Tracheal epithelial cell (primary cell): ENCODE measurements at places on chromosomes 5 and 9. TPM values are rescaled to one million over a fixed set of nuclear protein-coding genes. Genes with fewer than 3 reads are reported as not detected.

ADAMTSL2 gene
- under 0.01 TPM in 1 of 2 replicates, not detected in the other for total RNA-seq

FER gene
- 23.4 and 29.4 TPM in 2 replicates for total RNA-seq

OR2V2 gene
- total RNA-seq: not detected in 2 replicates

NUTM2F gene
- total RNA-seq: not detected in 2 replicates

IL13 gene
- total RNA-seq: not detected in 2 replicates

GABBR2 gene
- total RNA-seq: not detected in 2 replicates

FSTL4 gene
- total RNA-seq: not detected in 2 replicates
